Esophagus mucosa (tissue), 1 donor: ENCODE measurements at places on chromosomes 11 and 22.
A peak's percentile ranks its signal among the peaks of the same experiment; 100 is the strongest.

GRCh38 chr11:69904161-69904973, 85.2 kb upstream of the FGF3 start:
- no peak for ATAC-seq

DNA sequence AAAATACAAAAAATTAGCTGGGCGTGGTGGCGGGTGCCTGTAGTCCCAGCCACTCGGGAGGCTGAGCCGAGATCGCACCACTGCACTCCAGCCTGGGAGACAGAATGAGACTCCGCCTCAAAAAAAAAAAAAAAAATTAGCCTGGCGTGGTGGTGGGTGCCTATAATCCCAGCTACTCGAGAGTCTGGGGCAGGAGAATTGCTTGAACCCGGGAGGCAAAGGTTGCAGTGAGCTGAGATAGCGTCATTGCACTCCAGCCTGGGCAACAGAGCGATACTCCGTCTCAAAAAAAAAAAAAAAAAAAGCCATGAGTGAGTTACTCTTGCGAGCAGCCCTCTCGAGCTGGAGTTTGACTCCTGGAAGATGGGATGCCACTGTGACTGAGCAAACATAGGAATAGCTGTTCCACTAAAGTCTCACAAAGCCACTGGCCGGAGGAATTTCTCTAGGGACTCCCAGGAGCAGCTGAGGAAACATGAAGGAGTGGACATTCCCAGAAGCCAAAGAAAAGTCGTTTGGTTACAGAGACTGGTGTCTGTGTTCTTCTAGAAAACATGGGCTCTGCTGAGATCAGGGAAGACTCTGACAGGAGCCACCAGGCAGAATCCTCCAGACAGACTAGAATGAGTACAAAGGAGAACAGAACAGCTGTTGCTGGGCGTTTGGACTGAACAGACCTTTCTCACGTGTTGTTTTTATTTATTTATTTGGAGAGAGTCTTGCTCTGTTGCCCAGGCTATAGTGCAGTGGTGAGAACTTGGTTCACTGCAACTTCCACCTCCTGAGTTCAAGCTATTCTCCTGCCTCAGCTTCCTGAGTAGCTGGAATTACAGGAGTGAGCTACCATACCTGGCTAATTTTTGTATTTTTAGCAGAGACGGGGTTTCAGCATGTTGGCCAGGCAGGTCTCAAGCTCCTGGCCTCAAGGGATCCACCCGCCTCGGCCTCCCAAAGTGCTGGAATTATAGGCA, 32.4 kb upstream of the MYH9 start:
- ATAC-seq = no peak

- ATAC-seq = no peak
Observed at GRCh38 chr22:33811686-33812085, 108.6 kb downstream of the LARGE1 start.

- no peak for ATAC-seq
Observed at GRCh38 chr11:10639350-10639749, 54.2 kb downstream of the IRAG1 start.

- ATAC-seq = peak; percentile 78
Observed at GRCh38 chr11:116641561-116642045, 131.2 kb downstream of the BUD13 start.

GRCh38 chr11:44880511-44880910, 70.2 kb downstream of the TP53I11 start:
- ATAC-seq = no peak

DNA sequence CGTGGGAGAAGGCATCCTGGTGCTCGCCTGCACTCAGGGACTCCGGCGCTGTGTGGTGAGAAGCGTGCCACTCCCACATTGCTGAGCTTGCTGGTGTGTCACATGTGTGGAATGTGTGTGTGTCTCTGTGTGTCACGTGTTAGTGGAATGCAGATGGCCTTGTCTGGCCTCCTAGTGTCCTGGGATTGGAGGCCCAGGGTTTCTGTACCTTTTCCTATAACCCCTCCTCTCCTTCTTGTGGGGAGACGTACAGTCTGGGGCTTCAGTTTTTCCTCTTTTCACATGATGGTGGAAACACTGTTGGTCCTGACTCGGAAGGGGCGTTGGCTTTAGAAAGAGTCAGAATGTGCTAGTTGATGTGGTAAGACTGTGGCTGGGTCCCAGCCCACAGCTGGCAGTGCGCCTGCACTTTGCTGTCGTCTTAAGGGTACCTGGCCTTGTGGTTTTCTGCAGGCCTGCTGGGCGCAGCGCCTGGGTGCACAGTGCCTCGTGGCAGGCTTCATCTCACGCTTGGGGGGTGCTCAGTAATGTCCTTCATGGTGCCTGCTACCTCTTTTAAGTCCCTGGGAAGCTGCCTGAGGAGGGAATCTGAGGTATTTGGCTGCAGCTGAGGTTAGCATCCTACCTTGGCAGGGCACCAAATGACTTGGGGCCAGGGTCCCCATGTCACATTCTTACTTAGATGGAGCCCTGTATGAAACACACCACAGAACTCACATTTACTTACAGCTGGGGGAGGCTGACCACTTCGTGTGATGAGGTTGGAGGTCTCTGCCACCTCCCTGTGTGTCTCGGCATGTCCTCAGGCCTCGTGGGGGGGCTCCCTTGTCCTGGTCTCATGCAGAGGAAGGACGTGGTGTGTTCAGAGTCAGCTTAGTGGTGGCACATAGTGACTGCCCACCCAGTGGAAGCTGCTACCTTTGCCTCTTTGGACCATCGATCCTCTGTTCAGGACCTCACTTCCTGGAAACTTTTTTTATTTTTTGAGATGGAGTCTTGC, 61.9 kb downstream of the MED15 start:
- ATAC-seq = peak; percentile 87

DNA sequence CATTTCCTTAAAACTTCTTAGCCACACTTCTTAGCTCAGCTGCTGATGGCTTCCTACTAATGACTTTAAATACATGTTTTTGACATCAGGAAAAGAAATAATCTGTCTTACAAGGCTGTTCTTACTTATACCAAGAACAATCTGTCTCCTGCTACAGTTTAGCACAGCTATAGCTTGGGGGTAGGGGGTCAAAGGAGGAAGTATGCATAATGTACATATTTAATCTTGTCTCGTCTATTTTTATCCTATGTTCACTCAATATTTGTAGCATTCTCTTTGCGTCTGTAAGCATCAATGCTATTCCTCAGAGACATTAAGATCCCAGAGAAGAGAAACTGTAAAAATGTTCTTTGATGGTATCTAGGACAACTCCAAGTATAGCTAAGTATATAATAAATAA, 96.0 kb downstream of the KIRREL3 start:
- ATAC-seq = no peak
